ENCODE measurements at places on chromosomes 11 and 22. TPM values are rescaled to one million over a fixed set of nuclear protein-coding genes. Genes with fewer than 3 reads are reported as not detected.

Gene APOA5
- not detected for total RNA-seq

GRCh38 chr11:44179173-44179572 is 83.7 kb downstream of the EXT2 start:
- no peak for DNase-seq

- no peak for DNase-seq
These were observed 4.3 kb downstream of the CADM1 start for GRCh38 chr11:115499891-115500290.

Gene OR51I1
- total RNA-seq = not detected

DNA sequence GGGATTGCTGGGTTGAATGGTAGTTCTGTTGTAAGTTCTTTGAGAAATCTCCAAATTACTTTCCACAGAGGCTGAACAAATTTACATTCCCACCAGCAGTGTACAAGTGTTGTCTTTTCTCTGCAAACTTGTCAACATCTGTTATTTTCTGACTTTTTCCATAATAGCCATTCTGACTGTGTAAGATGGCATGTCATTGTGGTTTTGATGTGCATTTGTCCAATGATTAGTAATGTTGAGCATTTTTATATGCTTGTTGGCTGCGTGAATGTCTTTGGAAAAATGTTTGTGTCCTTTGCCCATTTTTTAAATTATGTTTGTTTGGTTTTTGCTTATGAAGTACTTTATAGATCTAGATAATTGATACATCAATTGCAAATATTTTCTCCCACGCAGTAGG is 1025.0 kb downstream of the JRKL start:
- DNase-seq = no peak

DNA sequence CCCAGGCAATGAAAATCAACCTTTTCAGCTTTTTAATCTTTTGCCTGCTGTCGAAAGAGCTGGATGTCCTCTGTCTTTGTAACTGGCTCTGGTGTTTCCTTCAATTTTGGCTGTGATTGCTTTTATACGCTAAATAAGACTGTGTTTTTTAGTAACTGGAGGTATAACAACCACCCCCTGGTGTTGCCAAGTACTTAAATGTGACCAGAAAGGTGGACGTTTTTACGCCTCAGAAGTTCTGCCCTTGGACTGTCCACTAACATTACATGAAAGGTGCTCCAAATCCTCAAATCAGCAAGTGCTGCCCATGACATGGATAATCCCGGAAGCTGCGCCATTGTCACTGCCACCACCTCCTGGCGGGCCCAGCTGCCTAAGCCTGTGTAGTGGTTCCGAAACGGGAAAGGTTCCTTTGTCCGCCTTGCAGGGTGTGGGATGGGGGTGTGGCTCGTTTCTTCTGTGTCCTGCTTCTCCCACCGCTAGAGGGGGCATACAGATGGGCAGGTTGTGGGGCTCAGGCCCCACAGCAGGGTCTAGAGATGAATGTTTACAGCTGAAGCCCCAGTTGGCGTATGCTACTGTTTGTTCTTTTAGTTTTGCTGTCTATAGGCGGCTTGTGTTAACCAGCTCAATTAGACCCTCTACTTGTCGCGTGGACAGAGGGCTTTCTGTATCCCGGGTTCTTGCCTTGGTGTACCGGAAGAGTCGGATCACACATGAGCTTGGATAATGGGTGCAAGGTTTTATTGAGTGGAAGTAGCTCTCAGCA is 82.2 kb upstream of the SEPTIN5 start:
- DNase-seq = no peak

DNA sequence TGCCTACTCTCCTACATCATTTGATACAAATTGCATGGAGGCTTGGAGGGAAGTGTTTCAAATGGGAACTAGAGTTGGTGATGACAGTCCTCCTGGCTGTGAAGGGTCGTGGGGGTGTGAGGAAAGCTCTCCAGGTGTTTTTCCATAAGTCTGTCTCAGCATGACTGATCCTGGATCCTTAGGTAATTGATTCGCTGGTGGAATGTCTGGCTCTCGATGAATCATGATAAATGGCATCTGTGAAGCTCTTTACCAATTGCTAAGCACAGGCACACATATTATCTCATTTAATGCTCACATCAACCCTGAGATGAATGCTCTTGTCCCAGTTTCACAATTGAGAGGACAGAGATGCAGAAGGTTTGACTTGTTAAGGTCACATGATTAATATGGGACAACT is 107.5 kb downstream of the PKNOX2 start:
- no peak for DNase-seq

DNA sequence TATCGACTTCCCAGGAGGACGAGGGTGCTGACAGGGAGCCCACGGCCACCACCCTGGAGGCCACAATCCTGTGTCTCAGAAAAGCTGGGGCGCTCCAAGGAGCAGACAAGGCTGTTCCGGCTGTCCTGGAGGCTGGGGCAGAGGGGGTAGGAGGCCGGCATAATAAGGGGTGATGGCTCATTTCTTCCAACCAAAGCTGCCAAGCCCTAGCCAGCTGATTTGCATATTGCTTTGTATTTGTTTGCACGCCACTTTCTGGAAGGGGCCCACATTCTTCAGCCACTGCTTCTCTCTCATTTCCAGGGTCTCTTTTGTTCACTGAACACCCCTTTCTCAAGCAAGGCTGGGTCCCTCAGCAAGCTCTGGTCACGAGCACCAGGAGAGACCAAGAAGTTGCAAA is 4.7 kb downstream of the PDE2A start:
- DNase-seq = no peak

- DNase-seq = no peak
These were observed 64.7 kb downstream of the ADAMTS15 start for GRCh38 chr11:130513132-130513531.

DNA sequence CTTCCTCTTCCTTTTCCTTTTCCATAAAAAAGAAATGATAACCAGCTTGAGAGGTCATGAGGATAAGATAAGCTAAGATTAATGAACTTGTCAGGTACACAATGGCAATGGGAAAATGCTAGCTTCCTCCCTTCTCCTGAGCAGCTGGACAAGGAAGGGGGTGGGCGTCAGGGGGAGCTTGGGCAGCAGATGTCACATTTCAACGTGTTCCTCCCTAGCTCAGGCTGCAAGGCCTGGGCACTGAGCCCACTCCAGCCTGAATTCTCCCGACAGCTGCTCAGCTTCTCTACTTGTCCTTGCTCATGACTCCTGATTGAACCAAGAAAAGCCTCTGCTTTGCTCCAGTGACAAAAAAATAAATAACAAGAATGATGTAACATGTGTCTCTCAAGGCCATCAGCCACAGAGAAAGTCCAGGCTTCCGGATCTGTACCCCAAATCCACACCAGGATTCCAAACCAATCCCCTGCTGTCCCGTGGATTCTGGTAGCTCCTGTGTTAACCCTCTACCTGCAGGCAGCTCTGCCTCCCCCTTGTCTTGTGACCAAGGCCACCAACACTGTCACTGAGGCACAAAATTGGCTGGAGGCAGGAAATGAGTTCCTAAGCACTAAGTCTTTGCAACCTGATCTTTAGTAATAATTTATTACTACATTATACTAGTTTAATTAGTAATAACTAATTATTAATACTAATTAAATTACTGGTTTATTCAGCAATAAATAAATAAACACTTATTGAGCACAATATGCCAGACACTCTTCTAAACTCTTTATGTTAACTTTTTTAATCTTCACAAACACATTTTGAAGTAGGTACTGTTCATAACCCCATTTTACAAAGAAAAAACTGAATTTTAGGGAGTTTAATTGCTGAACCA is 146.5 kb downstream of the CCDC34 start:
- no peak for DNase-seq

- no peak for DNase-seq
These were observed 22.3 kb upstream of the TESMIN start for GRCh38 chr11:68773521-68774193.

GRCh38 chr22:44729391-44730021 is 22.9 kb upstream of the ARHGAP8 start:
- DNase-seq = no peak

GRCh38 chr22:26756675-26757293 is 99.4 kb downstream of the MIAT start:
- DNase-seq = no peak

GRCh38 chr22:29574762-29575450 is 6.0 kb downstream of the NIPSNAP1 start:
- DNase-seq = no peak

- DNase-seq = no peak
These were observed 143.0 kb downstream of the ELP4 start for GRCh38 chr11:31652528-31652927.

GRCh38 chr11:66267039-66267378 is 1.4 kb upstream of the RAB1B start:
- DNase-seq = no peak

GRCh38 chr11:131668500-131669400 is 298.3 kb downstream of the NTM start:
- DNase-seq = no peak
